ENCODE measurements at places on chromosomes 3 and 15.

DNA sequence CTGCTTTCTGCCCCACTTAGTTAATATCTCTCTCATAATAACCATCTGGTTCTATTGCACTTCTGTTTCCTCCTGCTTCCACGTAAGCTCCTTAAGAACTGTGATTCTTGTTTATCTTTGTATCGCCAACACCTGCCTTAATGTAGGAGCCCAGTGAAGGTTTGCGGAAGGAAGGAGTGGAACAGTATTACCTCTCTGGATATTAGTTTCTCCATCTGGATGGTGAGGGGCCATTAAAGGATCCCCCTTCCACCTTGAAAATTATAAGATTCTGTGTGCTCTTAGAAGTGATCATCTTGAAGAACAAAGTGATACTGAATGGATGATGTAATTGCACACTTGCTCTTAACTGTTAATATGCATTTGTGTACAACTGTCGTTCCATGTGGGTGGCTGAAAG, 2.2 kb downstream of the CHRNA5 start:
- DNase-seq, result no peak

GRCh38 chr3:173663696-173664111, 266.2 kb downstream of the NLGN1 start:
- DNase-seq, result no peak

GRCh38 chr15:39358441-39359041, 222.3 kb upstream of the THBS1 start:
- DNase-seq, result no peak

GRCh38 chr3:109131276-109131675, 5.2 kb upstream of the C3orf85 start:
- DNase-seq, result no peak

DNA sequence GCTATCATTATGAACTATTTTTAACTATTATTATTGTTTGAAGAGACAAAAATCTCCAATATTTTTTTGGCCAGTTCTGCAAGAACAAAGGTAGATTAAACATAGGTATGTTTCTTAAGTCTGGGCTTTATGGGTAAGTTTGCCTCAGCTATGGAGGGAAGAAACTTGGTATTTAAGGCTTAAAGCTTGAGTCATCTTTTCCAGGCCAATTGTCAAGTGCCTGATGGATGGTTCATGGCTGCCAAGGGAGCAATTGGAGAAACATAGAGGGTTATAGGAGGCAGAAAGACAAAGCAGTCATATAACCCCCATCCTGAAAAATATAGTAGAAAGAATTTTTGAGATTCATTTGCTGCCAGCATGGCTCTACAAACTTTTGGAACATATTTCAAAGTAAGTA, 7.2 kb upstream of the STAC start:
- no peak for DNase-seq

- DNase-seq, result no peak
Observed at GRCh38 chr15:27028858-27029477, 58.0 kb downstream of the GABRG3 start.

DNA sequence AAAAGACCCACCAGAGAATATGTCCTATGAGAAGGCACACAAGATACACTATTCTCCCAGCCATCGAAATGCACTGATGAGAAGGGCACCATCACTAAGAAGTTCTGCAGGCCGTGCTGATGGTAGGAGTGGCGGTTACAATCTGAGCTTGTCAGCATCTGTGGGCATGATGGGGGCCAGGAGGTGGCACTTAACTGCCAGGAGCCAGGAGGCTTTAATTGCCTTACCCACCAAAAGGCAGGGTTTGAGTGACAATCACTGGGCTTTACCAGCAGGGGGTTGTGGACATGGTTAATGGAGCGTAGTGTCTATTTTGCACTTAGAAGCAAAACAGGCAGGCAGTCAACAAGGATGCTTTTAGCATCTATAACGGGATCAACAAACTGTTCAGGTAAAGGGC, 16.0 kb upstream of the SQOR start:
- DNase-seq, result no peak

GRCh38 chr3:183188895-183189462, 26.4 kb upstream of the LAMP3 start:
- DNase-seq, result no peak

- no peak for DNase-seq
Observed at GRCh38 chr3:62872318-62872717, 2.9 kb downstream of the CADPS start.

- DNase-seq, result no peak
Observed at GRCh38 chr3:184677344-184678316, 34.2 kb downstream of the MAGEF1 start.

DNA sequence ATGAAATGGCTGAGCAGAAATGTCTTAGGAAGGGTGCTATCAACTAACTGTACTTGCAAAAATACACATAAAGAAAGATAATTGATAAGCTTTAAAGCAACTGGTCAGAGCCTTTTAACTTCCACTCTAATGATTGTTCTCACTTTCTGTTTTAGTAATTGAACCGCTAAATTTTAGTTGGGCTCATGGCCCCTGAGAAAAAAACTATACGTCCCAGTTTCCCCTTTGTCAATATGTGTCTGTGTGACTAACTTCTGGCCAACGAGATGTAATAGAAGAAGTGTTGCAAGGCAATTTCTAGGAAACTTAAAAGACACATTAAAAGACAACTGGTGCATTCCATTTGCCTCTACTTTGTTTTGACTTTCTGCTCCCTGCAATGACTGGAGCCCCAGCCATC, 223.9 kb downstream of the NR1D2 start:
- no peak for DNase-seq

GRCh38 chr3:169984292-169984691, 17.7 kb downstream of the SEC62 start:
- no peak for DNase-seq

GRCh38 chr3:26840272-26840870, 217.8 kb downstream of the LRRC3B start:
- DNase-seq, result no peak

DNA sequence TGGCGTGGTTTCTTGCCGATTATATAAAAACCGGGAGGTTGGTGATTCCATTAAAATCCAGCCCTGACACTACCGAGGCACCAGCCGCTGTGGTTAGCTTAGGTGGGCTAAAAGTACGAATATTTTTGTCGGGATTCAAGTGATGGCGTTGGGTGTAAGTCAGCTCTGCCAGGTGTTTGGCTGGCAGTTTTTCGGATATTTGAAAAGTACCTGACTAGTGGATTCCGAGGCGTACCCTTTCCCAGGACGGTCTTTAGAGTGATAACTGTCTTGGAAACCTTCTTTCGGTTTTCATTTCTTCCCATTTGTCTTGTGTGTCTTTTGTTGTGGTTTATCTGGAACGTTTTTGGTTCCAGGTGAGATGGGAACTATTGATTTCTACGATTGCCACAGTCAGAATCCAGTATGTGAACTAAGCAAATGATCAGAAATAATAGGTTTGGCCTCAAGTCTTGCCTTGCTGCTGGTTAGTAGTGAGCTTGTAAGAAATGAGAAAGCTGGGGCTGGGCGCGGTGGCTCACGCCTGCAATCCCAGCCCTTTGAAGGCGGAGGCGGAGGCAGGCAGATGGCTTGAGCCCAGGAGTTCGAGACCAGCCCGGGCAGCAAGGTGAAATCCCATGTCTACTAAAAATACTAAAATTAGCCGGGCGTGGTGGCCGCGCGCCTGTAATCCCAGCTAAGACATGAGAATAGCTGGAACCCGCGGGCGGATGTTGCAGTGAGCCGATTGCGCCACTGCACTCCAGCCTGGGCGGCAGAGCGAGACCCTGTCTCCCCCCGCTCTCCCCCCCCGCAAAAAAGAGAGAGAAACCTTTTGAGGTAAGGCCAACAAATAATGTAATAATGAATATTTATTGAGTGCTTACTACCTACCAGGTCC, 1.4 kb downstream of the FYTTD1 start:
- DNase-seq, result no peak

DNA sequence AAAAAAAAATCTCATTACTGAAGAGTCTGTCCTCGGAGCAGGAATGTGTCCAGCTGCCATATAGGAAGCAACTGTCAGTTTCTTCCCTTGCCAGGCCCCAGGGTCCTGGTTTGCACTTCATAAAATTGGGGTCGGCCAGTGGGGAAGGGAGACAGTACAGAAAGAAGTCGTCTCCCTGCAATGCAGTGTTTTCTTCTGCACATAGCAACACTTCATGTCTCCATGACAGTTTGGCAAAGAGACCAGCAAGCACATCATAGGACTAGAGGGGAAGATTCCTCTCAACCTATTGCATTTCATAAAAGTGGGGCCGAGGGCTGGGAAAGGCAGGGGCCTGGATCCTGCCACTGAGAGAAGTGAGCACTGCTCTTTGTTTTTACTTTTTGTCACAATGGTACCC, 138.2 kb upstream of the HACD2 start:
- DNase-seq, result no peak

DNA sequence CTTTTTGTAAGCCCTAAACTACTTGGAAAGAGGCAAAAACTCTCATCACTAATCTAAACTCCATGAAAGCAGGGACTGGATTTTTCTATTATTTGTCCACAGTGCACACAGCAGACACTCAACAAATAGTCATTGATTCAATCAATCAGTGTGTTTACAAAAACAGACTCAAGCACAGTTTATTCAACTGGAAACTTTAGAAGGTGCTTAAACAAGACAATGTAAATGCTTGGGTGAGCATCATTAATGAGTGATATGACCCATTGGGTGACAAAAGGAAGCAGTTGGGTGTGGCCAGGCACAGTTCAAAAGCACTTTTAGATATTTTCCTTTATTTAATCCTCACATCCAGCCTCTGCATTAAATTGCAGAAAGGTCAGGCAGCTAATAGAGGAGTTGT, 32.0 kb upstream of the PPP4R2 start:
- DNase-seq, result no peak

DNA sequence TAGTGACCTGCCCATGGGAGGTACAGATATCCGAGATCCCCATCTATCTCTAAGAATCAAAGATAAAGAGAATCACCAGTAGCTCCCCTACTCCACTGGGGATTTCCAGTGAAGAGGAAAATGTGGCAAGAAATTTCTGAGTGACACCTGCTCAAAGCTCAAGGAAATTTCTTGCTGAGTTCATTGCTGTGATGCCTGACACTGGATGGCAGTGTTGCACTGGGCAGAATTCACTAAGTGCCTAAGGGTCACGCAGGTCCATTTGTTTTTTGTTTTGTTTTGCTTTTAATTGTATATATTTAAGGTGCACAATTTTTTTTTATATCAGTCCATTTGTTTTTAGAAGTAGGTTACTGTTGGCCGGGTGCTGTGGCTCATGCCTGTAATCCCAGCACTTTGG, 109.5 kb upstream of the KCNAB1 start:
- no peak for DNase-seq

- DNase-seq, result no peak
Observed at GRCh38 chr15:64856429-64857145, 14.9 kb downstream of the PLEKHO2 start.

DNA sequence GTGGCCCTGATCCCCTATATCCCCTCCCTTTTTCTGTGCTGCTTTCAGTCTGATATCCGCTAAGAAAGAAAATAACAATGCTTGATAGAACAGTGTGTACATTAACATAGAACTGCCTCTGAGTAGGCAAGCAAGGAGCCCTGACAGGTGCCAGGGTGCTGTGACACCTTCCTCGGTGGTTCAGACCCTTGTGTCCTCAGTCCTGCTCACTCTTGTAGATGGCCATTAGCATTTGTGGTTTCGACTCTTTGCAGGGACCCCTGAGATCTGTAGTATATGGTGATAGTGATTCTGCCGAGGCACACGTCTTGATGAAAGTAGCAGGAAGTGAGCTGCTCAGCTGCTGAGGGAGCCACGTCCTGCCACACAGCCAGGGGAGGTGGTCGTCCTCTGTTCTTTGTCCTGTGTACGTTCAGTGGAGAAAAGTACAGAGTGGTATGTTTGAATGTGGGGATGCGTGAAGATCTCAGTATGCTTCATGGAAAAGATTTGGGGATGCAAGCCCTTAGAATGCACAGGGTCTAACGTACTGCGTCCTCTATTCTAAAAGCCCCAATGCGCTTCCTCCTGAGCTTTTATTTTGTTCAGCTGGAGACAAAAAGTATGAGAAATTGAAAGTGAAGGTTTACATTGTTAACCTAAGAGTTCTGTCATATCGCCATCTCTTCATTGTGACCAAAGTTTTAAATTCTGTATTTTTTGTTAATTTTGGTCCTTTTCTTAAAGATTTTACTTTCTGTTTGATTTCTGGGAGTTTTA, 35.4 kb downstream of the PXYLP1 start:
- peak; percentile 14 for DNase-seq

- DNase-seq, result no peak
Observed at GRCh38 chr3:166446986-166447385, 609.8 kb upstream of the BCHE start.

GRCh38 chr15:63803106-63803886, 30.5 kb downstream of the HERC1 start:
- DNase-seq, result no peak

GRCh38 chr3:126934031-126934531, 48.8 kb upstream of the PLXNA1 start:
- no peak for DNase-seq

- DNase-seq, result no peak
Observed at GRCh38 chr15:90002428-90002844, 1.3 kb downstream of the ZNF710 start.

DNA sequence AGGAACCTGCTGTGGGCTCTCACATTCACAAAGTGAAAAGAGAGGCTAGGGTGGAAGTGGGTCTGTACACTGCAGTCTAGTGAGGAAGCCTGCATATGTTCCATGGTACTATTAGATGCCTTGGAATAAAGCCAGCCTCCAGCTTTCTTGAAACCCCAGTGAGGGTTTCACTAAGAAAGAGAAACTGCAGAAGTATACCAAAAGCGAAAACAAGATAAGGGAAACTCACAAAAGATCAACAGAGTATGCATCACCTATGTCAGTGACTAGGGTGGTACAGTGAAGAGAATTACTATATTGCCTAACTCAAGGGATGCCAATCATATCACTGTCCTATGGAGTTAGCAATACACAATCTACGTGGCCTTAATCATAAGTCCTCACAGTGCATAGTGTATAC, 212.5 kb upstream of the GADL1 start:
- DNase-seq, result no peak

DNA sequence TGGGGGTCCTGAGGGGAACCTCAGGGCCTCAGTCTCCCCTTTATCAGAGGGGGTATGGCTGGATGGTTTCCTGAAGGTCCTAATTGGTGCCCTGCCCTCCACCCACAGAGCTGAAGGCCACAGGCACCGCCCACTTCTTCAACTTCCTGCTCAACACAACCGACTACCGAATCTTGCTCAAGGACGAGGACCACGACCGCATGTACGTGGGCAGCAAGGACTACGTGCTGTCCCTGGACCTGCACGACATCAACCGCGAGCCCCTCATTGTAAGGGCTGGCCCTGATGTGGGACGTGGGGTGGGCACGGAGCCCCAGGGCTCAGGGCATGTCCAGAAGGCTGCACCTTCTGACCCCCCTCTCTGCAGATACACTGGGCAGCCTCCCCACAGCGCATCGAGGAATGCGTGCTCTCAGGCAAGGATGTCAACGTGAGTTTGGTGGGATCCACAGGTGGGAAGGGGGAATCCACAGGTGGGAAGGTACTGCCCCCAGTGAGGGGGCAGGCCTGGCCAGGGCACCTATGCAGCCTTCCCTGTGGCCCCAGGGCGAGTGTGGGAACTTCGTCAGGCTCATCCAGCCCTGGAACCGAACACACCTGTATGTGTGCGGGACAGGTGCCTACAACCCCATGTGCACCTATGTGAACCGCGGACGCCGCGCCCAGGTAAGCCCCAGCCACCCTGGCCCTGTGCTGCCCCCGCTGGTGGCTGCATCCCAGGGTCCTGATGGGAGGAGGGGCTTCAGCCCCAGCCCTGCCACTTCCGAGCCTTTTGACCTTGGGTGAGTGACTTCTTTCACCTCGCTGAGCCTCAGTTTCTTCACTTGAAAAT, 17.5 kb upstream of the GNAT1 start:
- no peak for DNase-seq
